Activated naive CD4-positive, alpha-beta T cell treated with anti-CD3 and anti-CD28 coated beads, Interleukin-2, amount 50 U/mL, for 72 hours (primary cell): ENCODE measurements at places on chromosomes 4 and X. TPM values are rescaled to one million over a fixed set of nuclear protein-coding genes. Genes with fewer than 3 reads are reported as not detected.

- no peak for DNase-seq
These were observed 8.2 kb upstream of the PPP2R2C start for GRCh38 chr4:6480534-6481088.

DNA sequence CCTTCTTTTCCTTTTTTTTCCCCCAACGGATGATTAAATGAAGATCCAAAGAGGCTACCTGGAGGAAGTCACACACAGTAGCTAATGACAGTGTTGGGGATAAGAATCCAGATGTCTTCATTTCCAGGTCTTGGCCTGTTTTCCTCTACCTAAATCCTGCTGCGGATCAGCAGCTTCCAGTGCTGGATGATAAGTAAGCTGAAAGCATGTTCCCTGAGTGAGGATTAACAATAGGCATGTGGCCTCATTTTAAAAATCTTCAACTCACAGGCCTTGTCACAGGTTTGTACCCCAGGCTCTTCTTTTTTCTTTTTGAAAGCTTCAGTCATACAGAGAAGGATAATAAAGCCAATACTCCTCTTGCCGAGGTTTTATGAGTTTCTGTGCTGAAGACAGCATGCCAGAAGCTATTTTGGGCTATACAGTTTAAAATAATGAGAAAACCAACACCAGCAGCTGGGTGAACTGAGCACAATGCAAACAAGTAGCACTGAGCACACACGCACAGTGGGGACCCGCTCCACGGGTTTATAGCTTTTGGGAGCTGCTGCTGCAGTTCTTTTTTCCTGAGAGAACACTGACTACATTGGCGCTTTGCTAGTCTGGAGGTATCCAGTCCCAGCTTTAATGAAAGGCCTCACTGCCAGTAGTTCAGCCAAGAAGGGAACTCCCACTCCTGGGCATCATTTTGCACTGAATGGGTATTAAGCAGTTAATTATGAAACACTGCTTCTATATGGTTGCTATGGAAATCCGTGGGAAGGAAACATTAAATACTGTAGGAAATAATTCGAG lies 184.2 kb upstream of the CTSO start:
- no peak for DNase-seq

DNA sequence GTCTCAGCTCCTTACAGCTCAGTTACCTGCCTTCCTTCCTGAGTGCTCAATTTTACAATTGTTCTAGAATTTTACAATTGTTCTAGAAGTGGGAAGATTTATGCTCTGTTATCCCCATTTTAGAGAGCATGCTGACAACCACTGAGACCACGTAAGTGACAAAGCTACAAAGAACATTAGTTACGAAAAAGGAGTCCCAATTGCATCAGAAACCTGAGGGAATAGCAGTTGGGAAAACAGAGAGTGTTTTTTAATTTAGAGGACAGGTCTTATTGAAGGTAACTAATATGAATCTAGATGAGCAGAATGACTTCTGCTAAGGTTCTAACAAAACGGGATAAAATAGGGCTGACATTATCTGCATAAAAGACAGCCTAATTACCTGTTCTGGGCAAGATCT lies 103.3 kb downstream of the THOC2 start:
- no peak for DNase-seq

DNA sequence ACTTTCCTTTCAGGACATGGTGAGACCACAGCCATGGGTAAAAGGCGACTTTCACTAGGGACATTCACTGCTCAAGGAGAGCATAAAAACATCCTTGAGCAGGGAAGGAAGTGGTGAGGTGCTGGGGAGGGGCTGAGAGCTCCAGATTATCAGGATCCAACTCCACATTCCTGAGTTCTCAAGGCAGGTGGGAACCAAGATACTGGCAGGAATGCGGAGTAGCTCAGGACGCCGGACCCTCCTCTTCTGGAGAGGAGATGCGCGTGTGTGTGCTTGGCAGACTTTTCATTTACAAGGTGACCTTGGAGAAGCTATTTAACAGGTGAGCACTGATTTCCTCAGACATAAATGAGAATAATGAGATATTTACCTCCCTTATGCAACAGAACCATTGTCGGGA lies 41.3 kb upstream of the TXK start:
- no peak for DNase-seq

DNA sequence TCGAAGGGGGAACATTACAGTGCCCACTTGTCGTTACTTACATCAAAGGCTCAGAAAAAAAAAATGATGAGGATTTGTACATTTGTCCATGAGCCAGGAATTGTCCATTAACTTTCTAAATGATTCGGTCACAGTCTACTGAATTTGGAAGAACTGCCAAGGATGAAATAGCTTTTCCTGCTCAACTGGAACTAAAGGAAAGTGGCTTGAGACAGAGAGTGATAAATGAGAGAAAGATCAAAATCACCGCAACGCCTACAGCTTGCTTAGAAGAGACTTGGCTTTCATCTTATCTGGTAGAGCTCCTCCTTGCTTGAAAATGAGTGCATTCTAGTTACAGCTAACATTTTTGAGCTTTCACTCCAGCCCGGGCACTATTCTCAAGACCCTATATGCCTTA lies 55.5 kb upstream of the ADGRG2 start:
- no peak for DNase-seq

GRCh38 chr4:187929024-187929423 lies 66.5 kb upstream of the ZFP42 start:
- no peak for DNase-seq

DNA sequence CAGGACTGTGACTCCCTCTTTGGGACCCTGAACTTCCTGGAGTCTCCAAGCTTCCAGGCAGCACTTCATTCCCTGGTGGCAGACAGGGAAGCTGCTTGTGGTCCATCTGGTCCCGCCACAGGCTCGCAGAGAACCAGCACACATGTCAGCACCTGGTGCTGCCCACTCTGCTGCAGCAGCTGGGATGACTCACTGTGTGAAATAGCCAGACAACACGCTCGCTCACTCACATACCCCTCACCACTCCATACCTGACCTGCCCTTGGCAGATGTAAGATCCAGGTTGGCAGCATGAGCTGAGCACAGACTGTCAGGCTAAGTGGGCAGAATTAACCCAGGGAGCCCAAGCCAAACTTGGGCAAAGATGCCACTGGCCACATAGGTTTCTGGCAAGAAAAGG lies 613.5 kb downstream of the PCDH18 start:
- DNase-seq, result no peak

- no peak for DNase-seq
These were observed 31.5 kb upstream of the HDAC8 start for GRCh38 chrX:72604112-72604511.

The CXXC4 gene
- not detected for total RNA-seq

The CYSLTR1 gene
- total RNA-seq, result 3.1 TPM

The MTNR1A gene
- total RNA-seq, result not detected

The PTPN13 gene
- total RNA-seq, result 0.36 TPM

The LARP1B gene
- total RNA-seq, result 32.5 TPM

The NXF2B gene
- total RNA-seq, result not detected
